ENCODE measurements at places on chromosomes 6 and 20.

GRCh38 chr6:167350275-167350696 lies 25.4 kb downstream of the TTLL2 start:
- DNase-seq, result no peak

DNA sequence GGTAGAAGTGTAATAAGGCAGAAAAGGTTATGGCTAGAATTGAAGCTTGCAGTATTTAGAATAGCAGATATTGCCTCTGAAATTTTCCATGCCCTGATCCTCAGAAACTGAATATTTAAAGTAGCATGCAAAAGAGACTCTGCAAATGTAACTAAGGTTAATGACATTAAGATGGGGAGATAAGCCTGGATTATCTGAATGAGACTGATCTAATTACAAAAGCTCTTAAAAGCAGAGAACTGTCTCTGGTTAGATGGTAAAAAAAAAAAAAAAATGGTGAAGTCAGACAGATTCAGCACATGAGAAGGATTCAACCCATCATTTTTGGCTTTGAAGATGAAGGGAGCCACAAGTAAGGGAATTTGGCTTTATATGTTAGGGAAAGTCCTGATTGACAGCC lies 503.7 kb upstream of the IRAK1BP1 start:
- DNase-seq, result no peak

- no peak for DNase-seq
Observed at GRCh38 chr6:5379647-5380242, 118.4 kb downstream of the FARS2 start.

DNA sequence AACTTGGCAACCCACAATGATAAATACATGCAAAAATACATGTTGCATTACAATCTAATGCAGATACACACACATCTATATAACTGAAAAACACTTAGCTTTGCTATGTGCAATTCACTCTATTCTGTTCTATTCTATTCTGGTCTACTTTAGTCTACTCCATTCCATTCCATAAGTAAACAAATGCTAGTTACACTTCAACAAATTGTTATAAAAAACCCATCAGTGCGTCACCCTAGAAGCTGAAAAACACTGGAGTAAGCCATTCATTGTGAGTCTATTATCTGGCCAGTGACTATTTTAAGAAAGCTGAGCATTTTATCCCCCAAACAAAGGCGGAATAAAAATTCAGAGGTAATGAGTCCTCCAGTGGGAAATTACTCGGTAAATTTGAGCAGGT lies 315.7 kb upstream of the EPHA7 start:
- no peak for DNase-seq

DNA sequence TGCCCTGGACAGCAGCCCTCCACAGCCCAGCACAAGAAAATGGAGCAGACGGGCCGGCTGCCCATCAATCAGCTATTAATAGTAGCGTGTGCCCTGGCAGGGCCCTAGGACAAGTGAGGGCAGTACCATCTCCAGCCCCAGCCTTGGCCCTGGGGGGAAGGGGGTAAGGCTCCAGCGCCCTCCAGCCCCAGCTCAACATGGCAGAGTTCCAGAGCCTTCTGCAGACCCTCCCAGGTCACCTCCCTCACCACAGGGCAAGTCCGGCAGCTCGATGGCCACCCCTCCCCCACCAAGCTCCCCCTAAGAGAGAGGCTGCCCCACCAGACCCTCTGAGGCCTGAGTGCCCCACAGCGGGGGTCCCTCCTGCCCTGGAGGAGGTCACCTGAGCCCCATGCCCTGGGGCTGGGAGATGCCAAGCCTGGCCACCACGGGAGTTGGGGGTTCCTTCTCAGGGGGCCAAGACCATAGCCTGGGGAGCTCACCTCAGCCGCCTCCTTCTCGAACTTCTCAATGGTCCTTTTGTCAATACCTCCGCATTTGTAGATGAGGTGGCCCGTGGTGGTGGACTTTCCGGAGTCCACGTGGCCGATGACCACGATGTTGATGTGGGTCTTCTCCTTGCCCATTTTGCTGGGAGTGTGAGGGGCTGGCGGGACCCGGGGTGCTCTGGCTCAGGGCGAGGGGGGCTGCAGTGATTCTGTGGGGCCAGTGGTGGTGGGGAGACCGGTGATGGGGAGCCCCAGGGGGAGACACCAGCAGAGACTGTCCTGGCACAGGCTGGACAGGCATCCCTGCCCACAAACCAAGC lies 1.5 kb downstream of the EEF1A2 start:
- DNase-seq, result no peak

DNA sequence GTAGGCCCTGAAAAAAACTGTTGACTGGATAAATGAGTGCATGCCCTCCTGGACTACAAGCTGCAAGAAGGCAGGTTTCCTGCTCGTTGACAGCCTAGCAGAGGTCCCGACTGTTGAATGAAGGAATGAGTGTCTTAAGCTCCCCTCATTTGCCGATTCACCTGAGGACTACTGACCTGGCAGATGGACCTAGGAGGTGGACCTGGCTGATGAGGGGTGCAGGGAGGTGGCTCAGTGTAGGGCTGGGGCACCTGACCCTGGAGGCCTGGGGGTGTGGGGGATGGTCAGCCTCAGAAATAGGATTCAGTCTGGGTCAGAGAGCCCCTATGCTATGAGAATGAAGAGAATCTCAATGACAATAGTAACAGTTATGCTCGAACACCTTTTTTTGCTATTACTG lies 11.6 kb upstream of the TFAP2C start:
- no peak for DNase-seq

- DNase-seq, result no peak
Observed at GRCh38 chr20:10316582-10316981, 98.0 kb downstream of the SNAP25 start.

- no peak for DNase-seq
Observed at GRCh38 chr20:15642109-15642508, 931.1 kb downstream of the KIF16B start.

DNA sequence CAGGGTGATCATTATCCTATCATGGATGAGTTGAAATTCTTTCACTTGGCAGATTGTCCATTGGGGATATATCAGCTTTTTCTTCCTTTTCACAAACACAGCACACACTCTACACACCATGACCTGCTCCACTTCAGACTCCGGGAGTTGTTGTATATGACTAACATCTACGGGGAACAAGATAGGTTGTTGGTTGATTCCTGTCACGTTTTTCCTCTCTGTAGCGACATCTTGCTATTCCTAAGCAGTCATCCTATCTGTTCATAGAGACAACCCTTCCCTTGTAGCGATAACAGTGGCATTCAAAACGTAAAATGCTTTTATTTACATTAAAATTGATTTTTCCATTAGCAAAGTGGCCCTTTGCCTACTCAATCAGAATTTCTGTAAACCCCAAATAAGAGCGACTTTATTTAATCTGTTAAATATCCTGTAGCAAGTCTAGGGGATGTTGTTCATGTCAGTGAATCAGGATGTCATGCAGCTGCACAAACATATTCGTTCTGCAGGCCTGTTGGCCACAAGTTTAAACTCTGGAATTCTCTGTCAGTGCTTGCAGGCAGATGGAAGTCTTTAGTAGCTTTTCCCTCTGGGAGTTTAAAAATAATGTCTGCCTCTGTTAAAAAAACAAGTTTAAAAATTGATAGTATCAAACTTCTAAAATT lies 23.1 kb downstream of the PHACTR2 start:
- DNase-seq, result no peak

DNA sequence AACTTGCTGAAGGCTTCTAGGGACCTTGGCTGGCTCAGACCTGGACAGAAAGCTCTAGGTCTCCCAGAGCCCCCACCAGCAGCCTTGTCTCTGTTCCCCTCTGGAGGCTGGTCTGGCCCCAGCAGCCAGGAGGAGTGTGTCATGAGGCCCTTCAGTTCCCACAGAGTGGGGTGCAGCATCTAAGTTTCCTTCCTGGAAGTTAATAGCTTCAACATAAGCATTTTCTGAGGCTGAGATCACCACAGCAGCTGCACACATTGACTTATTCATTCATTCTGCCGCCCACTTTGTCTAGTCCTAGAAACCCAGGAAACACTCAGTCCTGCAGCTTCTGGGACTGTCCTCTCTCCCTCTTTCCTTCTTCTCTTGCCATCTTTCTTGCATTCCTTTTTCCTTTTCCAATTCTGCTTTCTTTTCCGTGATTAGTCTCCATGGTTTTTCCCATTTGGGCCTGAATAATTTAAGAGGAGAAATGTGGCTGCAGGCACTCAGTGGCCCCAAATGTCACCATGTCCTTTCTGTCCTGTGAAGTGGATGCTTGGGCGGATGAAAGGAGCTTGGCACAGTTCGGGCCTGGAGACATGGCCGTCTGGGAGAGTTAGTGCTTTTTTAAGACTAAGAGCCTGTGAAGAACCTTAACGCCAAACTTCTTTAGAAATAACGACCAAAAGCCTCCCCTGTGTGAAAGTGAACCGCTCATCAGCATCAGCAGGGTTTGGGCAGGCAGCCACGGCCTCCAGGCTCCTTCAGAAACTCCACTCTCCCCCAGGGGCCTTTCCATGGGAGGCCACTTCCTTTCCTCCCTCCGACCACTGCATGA lies 31.0 kb upstream of the PCMTD2 start:
- no peak for DNase-seq

DNA sequence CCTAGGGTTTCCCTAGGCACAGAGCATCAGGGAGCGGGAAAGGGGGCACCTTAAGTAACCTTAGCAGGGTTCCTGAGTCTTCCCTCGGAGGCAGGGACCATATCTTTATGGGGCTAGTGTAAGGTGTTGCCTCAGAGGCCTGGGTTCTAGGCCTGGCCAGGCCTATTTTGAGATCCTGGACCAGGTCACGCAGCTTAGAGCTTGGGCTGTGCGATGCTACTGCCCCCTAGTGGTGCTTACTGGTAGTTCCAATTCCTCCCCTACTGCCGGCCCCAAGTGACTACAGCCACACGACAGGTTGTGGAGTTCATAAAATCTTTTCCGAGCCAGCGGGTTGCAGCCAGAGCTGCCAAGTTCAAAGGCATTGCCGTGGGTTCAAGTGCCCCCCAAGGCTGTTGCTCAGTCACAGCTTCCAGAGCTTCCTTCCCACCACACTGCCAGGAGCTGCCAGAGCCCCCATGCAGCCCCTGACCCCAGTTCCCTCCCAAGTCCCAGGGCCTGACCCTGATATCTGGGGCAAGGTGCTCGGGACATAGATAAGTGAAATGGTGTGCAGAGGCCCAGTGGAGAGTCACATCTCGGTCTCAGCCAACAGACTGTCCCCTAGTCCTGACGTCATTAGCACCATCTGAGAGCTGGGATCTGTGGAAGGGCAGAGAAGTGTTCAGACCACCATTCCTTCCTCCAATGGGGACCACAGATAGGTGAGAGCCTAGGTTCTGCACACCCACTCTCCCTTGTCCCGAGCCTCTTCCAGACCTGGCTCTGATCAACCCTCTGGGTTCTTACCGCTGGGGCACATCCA lies 3.3 kb downstream of the LRRC73 start:
- no peak for DNase-seq

DNA sequence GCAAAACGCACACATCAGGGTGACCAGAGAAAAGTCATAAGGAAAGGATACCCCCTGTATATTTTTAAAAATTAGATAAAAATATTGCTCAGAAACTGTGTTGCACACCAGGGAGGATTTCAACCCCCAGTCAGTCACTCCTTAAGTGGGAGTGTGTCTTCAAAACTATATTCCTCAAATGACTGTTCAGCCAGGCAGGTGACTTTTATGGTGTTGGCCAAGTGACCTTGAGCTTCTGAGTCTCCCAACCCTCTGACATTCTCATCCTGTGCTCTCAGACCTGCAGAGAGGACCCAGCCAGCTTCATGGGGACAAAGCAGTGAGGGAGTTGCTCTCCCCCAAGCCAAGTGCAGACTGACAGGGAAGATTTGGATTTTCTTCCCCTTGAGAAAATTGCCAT lies 311.9 kb upstream of the JARID2 start:
- DNase-seq, result no peak

DNA sequence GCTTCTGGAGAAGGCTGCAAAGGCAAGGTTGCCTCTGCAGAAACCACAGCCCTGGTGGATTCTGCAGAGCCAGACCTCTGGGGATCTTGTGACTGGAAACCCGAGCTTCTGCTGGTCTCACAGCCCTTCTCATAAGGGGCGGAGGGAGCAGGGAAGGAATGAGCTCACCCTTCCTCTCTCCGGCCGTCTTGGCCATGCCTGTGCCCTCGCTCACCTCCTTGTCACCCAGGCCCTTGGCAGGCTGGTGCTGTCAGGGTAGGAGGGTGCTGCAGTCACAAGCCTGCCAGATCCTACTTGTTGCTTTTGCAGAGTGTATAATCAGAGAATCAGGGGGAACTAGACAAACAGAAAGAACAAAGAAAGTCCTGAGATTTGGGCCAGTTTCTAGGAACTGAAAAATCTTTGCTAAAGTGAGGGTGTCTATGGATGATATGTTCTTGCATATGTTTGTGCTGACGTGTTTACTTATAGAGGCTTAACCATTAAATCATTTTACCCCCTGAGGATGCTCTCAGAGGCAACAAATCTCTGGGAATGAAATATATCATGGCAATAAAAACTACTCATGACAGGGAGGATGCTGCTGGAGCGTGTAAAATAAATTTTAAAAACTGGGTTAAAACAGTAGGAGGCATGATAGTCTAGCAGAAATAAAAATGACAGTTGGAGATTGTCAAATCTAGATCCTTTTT lies 244.9 kb upstream of the SOX4 start:
- no peak for DNase-seq

GRCh38 chr6:3306848-3307247 lies 48.1 kb downstream of the PSMG4 start:
- DNase-seq, result no peak

DNA sequence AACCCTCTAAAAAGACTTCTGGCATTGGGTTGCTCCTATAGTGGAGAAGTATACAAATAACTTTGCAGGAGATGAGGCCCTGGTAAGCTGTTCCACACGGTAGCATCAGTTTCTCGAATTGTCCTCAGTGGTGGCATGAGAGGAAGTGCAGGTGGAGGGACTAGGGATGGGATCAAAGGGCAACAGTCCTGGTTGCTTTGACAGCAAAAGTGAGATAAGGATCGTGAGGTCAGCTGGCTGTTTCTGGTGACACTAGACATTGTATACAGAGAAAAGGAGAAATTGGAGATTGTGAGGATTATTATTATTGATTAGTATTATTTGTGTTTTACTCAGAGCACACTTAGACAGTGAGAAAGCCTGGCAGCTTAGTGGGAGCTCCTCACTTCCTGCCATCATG lies 61.3 kb upstream of the EXOC2 start:
- DNase-seq, result no peak

- no peak for DNase-seq
Observed at GRCh38 chr6:52132292-52132691, 44.9 kb upstream of the PKHD1 start.

- DNase-seq, result no peak
Observed at GRCh38 chr6:83429857-83430610, 817 bp downstream of the ME1 start.

DNA sequence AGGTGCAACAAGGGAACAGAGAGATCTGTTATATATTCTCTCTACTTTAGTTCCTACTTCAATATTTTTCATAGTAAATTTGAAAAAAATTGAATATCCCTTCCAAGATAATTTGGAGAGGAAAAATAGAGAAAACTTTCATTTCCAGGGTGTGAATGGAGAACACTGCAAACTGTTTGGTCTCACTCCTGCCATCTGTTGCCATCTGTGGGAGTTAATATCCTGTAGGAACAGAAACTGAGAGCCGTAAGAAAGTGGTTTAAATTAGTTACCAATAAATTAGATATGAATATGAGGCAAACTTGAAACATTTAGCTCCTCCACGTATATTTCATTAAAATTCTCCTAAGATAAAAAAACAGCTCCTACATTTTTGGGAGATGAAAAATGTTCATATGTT lies 4.2 kb downstream of the ZNF337 start:
- no peak for DNase-seq

- no peak for DNase-seq
Observed at GRCh38 chr6:161273274-161273751, 548 bp downstream of the AGPAT4 start.

- no peak for DNase-seq
Observed at GRCh38 chr20:54650052-54650719, 174.8 kb downstream of the DOK5 start.

Measured in stimulated activated CD8-positive, alpha-beta memory T cell treated with anti-CD3 and anti-CD28 coated beads, Interleukin-15, amount 100 ng/mL, for 4 hours (primary cell).